ENCODE measurements at places on chromosomes 4 and X. TPM values are rescaled to one million over a fixed set of nuclear protein-coding genes. Genes with fewer than 3 reads are reported as not detected.

Gene SPP1
- total RNA-seq = 0.29 TPM

Gene GLRA3
- total RNA-seq = not detected

Gene AMTN
- total RNA-seq = not detected

Gene RWDD4
- 15.7 TPM for total RNA-seq

Gene RAI2
- 2.2 TPM for total RNA-seq

Gene ASMT
- total RNA-seq = not detected

Gene FAM47A
- total RNA-seq = not detected

Gene SSX3
- not detected for total RNA-seq

Measured in smooth muscle cell of trachea (primary cell).